ENCODE measurements at places on chromosomes 5 and 9.

- DNase-seq: no peak
These were observed 42.3 kb upstream of the MATR3 start for GRCh38 chr5:139251281-139251687.

DNA sequence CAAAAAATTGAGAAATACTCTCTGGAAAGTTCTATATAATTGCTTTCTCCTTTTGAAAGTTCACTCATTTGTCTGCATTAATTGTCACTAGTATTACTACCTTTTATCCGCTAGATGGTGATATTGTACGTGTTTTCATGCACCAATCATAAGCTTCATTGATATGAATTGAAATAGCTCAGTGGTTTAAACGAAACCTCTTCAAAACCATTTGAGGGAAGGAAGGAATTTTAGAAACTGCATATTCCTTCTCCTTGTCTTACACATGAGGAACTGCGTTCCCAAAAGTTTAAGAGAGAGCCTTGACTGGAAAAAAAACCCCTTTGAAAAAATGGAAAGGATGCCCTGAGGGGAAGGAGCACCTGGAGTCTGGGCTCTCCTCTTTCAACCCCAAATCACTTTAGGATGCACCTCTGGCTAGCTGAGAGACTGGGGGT, 98.6 kb downstream of the YTHDC2 start:
- no peak for DNase-seq

DNA sequence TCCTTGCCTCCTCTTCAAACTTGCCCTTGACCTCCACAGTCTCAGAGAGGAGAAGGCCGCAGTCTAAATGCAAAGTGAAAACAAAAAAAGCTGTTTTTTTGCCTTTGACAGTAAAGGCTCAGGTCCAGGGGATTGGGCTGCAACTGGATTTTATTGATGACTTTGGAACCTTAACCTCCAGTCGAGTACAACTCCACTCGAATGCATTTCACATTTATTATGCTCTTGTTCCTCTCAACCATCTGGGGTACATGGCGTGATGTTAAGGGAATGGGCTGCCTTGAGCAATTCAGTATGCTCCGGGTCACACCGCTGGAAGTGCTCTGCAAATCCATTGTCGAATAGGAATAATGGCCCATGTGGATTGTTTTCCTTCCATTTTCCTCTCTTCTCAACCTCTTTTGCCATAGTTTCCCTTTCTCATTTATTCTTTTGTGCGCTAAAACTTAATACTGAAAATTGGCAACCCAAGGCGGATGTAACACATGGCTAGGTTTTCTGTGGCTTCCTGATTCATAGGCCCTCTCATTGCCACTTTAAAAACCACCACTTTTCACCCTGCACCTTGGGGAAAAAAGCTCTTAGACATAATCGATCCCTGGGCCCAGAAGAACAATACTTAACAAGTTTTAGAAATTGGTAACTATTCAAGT, 34.3 kb downstream of the ITK start:
- DNase-seq: no peak

DNA sequence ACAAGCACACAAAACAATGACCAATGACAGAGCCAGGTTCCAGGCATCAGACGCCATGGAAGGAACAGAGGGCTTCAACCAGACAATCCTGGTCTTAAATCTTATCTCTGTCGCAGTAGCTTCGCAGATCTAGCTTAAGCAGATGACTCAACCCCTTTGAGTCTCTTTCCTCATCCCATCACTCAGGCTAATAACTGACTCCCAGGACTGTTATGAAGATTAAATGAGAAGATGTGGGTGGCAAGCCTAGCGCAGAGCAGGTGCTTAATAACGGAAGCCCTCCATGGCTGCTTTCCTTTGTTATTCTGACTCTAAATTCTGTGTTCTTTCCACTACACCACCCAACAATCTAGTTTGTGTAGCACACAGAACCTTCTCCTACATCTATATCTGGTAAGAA, 110.9 kb downstream of the SLC24A2 start:
- no peak for DNase-seq

DNA sequence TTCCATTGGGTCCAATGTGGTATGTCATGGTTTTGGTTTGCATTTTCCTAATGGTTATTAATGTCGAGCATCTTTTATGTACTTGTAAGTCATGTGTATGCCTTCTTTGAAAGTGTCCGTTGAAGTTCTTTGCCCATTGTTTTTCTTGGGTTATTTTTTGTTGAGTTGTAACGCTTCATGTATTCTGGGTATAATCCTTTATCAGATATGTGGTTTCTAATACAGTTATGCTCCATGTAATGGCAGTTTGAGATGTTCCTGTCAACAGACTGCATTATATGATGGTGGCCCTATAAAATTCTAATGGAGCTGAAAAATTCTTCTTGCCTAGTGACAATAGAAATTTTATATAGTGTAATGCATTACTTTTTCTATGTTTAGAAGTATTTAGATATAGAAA, 17.2 kb downstream of the RIC1 start:
- no peak for DNase-seq
